Esophagus mucosa (tissue), 1 donor: ENCODE measurements at places on chromosomes 3 and 15.

- no peak for ATAC-seq
Measured at GRCh38 chr3:46025139-46025538, 2.1 kb downstream of the XCR1 start.

DNA sequence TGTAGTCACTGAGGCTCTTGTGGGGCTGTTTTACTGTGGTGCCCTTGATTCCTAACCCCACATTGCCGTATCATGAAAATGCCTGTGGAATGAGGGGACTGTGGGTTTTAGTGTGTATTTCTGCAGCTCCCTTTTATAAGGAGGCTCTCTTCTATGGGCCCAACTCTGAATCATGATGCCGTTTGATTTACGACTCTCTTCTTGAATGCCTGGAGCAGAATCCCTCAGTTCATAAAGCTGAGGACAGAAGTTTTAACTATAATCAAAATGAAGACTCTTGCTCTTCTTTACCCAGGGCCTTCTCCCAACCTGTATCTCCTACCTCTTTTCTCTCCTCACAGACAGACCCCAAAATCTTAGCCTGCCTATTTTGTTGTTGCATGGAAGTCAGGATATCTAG is 109.5 kb downstream of the RARB start:
- no peak for ATAC-seq

DNA sequence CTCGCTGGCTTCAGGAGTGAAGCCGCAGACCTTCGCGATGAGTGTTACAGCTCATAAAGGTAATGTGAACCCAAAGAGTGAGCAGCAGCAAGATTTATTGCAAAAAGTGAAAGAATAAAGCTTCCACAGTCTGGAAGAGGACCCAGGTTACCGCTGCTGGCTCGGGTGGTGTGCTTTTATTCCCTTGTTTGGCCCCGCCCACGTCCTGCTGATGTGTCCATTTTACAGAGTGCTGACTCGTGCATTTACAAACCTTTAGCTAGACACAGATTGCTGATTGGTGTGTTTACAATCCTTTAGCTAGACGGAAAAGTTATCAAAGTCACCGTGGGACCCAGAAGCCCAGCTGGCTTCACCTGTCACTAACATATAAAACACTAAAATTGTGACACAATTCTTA is 1464.5 kb downstream of the ZPLD1 start:
- no peak for ATAC-seq

GRCh38 chr3:178754852-178755510 is 218.7 kb downstream of the KCNMB2 start:
- no peak for ATAC-seq

DNA sequence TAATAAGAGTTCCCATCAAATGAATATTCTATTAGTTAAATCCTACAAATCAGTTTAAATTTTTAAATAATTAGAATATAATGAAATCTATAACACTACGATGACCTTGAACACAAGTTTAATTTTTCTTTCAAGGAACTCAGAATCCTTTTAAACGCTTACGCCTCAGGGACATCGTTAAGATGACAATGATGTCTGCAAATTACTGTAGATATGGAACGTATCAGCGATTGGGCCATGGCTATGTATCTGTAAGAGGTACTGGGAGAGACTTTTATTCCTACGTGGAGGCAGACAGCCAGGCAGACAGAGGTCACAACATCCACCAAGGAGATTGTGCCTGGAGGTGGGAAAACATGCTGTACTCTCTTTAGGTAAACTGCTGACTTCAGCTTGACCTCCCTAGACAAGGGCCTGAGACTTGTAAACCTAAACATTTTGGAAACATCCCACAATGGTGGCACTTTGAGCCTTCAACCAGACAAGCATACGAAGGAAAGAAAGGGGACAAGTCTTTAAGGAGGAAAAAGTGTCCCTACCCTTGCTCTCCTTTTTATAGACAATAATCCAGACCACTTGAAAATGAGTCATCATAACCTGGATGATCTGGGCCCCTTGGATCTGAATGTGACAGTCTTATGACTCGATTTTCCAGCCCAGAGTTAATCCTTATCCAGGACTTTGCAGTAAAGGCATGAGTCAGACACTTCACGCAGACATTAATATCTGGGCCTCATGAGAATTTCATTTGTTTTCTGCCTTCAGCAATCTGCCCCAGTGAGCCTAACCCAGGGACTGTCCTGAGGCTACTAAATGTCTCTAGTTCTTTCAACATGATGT is 6.8 kb upstream of the LDHAL6B start:
- peak; percentile 70 for ATAC-seq

DNA sequence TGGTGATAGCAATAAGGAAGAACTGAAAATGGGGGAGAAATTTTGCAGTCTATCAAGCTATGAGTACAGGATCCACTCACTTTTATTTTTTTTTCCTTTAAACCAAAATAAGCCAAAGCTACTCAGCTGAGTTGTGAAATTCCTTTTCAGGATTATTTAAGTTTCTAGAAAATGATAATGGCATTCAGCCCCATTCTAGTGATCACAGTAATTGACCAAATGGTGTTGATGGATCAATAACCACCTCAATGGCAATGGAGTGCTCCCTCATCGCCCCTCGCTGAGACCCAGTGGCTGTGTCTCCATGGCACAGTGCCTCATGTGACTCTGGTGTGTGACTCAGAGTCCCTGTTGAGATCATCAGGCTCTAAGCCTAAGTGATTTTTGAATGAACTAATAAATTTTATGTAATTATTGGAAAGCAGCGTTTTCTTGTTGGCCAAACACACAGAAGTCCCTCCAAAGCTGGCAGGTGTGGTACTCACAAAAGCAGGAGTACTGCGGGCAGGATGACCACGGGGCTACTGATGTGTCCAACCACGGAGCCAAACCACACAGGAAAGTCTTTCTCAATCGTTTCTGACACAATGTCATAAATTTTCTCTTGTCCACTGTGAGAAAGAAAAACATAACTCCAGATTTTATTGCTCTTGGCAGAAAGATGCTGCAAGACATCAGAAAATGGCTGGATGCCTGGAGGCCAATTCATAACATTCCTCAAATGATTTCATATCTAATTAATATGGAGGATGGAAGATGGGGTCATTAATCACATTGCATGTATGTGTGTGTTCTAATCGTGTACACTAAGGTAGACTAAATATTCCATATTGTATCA is 14.4 kb upstream of the STARD5 start:
- no peak for ATAC-seq

DNA sequence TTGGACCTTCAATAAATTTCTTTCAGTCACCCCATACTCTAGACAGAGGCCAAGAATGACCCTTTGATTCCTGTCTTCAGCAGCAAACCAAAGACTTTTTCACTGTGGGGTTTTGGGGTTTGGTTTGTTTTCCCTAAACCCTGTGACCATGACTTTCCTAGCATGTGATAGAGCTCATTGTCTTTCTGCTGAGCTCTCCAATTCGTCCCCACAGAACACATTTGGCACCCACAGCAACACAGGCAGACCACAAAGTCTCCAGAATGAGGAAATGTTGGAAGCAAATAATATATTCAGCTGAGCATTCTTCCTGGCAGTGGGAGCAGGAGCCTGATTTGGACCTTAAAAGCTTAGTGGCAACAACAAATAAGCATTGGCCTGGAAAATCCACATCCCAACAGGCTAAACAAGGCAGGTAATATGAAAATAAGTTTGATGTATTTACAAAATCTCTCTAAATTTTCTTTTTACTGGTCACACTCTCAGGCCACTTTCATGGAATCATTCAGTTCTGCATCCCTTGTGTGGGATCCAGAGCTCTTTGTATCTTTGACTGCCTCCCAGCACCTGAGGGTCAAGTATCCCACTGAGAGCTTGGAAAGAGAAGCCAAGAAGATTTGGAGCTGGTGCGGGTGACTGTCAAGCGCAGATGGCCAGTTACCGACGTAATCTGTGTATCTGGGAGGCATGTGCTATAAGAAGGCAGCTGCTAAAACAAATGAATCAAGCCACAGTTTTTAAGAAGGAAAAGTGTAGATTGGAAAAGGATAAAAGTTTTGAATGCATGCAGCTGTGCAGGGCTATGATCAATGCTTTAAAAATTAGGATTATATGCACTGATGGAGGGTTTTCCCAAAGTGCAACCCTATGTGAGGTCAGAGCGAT is 36.5 kb upstream of the CPB1 start:
- no peak for ATAC-seq

DNA sequence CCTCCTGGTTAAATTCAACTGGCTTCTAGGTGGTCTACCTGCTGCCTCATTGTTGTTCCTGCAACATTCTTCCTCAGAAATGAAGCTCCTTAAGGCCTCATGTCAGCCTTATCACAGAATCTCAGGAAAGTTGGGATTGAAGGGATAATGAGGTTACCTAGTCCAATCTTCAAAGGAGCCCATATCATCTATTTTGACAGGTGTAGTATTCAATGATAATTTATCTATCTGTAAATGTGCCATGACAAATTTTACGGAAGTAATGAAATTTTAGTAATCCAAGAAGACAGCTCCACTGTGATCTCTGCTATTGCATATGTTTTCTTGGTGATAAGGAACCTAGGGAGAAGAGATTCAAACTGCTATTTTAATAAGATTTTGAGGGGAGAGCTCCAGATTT is 973.8 kb downstream of the ROBO2 start:
- ATAC-seq: no peak

GRCh38 chr15:50418041-50418583 is 6.1 kb upstream of the USP8 start:
- ATAC-seq: peak; percentile 10

DNA sequence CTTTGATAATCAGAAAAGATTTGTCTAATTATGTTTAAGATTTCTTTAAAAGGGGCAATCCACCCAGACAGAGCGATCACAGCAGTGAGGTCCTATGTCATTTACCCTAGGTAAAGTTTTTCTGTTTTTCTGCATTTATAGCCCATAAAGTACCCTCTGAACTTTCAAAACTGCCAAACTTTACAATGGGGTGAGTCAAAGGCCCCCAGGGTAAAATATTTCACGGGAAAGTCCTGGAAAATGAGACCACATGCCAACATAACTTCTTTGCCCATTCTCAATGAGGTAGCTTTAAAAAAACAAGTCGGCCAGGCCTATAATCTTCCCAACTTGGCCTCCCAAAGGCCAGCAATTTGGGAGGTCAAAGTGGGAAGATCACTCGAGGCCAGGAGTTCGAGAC is 53.0 kb downstream of the SUCLG2 start:
- ATAC-seq: no peak

- no peak for ATAC-seq
Measured at GRCh38 chr3:195583831-195584542, at the start of gene APOD. Gene APOD, minus strand, starts transcription at chr3:195583940. Its CDS starts 4,479 bp downstream, at chr3:195579461.

DNA sequence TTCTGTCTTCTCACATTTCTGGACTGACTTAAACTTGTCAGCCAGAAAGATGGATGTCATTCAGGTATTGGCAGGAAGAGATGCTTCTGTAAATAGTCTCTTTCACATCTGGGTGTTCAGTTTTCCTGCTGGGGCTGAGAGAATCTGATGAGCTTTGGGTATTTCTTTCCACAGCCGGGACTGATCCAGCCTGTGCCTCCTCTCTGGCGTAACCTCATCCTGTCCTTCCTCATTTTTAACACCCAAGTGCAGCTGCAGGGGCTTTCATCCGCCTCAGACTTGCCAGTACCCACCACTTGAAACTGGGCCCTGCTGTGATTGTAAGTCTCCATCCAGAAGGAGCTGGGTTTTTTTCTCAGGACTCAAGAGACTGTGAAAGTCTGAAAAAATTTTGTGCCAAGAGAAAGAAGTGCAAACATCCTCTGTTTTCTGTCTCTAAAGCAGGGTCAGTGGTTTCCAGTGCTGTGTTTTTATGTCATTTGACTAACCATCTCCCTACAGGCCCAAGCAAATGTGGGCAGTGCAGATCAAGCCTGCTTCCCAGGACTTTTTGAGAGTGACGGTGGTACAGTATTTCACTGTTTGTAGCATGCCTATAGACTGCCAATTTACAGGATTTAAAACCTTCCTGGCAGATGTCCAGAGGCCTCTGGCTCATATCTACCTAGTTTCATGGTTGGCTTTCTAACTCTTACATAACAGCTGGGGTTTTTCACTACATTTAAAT is 342.7 kb downstream of the PTPRG start:
- peak; percentile 47 for ATAC-seq

- ATAC-seq: no peak
Measured at GRCh38 chr3:176941689-176942088, 255.6 kb downstream of the TBL1XR1 start.

DNA sequence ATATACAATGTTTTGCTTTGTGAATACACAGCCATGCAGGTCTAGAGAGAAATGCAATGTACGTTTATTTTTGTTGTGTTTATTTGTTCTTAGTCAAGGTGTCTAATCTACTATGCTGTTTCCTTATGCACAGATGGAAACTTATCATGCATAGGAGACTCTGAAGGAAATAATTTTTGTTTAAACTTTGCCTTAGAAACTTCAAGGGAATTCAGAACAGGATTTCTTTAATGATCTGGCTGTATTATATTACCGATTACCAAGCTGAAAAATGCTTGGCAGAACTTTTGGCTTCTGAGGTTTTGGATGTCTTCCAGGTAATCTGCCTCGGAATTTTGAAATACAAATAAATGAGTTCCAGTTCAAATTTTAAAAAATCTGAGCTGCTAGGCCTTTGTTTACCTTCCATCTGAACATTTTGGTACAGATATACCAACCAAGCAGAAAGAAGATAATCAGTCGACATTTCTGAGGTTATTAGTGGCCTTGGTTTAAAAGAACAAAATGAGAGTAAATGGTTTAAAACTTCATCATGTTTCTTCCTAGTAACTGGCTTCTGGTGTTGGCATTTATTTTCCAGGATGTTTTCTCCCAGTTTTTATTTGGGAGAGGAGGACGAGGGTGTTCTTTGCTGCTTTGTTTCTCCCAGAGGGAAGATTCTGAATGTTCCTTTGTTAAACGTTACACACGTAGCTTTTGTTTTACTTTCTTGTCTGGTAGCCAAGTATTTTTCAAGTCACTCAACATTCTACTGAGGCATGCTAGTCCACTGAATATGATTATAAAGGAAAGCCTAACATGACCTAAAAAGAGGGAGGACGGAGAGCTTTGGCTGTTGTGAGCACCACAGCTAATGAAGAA is 421.8 kb upstream of the TBL1XR1 start:
- peak; percentile 25 for ATAC-seq

GRCh38 chr3:60260546-60260945 is 990.7 kb downstream of the FHIT start:
- ATAC-seq: no peak

DNA sequence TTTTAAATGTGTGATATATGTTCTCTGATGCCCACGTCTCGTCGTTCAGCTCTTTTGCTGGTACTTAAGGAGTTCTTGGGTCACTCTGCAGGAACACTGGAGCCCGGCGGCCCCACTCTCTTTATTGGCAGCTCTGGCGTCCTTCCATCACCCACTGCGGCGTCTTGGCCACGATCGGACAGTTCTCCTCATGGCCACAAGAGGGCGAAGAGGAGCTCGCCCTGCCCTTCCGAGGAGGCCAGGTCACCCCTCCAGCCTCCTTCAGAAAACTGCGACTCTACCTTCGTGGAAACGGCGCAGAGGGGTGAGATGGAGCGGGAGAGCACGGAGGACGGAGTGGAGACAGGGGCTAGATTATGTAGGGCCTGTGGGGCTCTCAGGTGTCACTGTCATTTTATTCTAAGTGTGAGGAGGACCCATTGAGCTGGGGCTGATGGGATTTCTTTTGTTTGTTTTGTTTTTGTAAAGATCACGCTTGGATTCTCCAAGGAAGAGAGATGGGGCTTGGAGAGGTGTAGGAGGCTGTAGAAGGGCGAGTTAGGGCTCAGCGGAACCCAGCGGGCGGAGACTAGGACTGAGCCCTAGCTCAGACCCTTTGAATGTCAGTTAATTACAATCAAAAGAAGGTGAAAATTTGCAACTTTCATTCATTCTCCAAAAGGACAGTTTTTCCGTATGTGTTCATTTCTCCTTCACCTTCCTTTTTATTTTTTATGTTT is 28.0 kb upstream of the GABRA5 start:
- no peak for ATAC-seq

GRCh38 chr3:56796202-56796601 is 5.5 kb downstream of the ARHGEF3 start:
- ATAC-seq: no peak

- no peak for ATAC-seq
Measured at GRCh38 chr15:57102858-57103257, 184.4 kb downstream of the TCF12 start.
